ENCODE measurements at places on chromosomes 1 and 21.

GRCh38 chr1:177471244-177471643 lies 300.5 kb downstream of the BRINP2 start:
- DNase-seq, result no peak

GRCh38 chr1:41102653-41103052 lies 81.1 kb upstream of the SLFNL1 start:
- DNase-seq, result no peak

DNA sequence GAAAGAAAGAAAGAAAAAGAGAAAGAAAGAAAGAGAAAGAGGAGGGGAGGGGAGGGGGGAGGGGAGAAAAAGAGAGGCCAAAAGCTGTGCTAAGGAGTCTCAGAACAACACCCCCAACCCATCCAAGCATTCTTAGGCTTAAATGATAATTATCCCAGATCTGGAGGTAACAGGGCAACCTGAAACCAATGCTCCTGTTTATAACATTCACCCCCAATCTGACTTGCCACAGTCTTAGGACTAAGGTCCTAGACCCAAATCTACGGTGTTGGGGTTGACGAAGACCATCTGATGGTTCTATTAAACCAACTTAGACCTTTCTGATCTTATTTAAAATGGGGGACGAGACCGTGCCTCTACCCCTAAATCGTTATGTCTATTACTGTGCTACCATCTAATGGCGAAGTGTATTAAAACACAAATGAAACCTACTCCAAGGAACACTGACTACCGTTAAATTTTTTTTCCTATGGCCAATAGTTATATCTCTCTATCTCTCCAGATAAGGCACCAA lies 119.3 kb upstream of the CDC42BPA start:
- DNase-seq, result no peak

DNA sequence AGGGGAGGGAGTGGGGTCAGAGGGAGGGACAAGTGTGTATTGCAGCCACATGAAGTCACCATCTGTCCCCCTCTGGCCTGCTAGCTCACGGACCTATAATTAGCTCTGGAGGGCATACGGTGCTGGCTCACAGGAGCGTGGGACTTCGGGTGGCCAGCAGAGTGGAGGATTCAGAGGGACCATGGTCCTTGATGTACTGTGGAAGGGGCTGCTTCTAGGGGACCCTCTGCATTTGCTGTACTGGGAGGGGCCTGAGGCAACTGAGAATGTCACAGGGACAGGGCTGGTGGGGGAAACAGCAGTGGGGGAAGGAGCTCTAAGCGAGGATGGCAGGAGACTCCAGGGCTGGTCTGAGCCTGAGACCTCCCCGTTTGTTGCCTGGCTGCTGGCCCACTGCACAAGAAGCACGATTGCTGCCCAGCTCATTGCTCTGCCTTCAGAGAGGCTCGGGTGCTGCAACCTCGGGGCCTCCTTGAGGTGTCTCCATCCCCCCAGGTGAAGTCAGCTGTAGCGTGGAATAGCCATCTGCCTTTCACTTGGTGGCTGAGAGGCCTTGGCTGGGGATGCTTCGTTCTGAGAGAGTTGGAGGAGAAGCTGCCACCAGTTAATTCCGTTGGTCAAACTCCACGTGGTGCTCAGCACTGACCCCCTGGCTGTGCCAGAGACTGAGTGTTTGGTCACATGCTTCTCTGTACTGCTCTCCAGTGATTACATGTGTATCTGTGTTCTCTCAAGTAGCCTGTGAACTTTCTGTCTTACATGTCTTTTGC lies 2.7 kb downstream of the PPFIA4 start:
- no peak for DNase-seq

DNA sequence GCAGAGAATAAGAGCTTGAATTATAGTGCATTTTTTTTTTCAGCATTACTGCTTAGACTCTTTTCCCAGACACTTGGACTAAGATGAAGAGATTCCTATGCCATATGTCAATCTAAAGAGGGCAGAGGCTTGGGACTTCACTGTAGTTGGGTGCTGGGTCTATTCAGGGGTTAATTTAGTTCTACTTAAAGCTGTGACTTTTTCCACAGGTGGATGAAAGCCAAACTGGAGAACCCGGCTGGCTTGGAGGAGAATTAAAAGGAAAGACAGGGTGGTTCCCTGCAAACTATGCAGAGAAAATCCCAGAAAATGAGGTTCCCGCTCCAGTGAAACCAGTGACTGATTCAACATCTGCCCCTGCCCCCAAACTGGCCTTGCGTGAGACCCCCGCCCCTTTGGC lies 104.8 kb downstream of the ATP5PO start:
- no peak for DNase-seq

- DNase-seq, result no peak
These were observed 120.8 kb upstream of the GADD45A start for GRCh38 chr1:67564193-67564592.

- DNase-seq, result no peak
These were observed 75.5 kb downstream of the NPHP4 start for GRCh38 chr1:5916572-5917280.

GRCh38 chr1:43545695-43546387 lies 15.2 kb downstream of the PTPRF start:
- DNase-seq, result no peak
